Kidney epithelial cell (primary cell): ENCODE measurements at places on chromosomes 16 and 17. TPM values are rescaled to one million over a fixed set of nuclear protein-coding genes. Genes with fewer than 3 reads are reported as not detected.

- peak; percentile 53 for DNase-seq
These were observed 82.6 kb upstream of the CNTNAP4 start for GRCh38 chr16:76194616-76195015.

The TEKT1 gene
- total RNA-seq: not detected in 2 replicates

DNA sequence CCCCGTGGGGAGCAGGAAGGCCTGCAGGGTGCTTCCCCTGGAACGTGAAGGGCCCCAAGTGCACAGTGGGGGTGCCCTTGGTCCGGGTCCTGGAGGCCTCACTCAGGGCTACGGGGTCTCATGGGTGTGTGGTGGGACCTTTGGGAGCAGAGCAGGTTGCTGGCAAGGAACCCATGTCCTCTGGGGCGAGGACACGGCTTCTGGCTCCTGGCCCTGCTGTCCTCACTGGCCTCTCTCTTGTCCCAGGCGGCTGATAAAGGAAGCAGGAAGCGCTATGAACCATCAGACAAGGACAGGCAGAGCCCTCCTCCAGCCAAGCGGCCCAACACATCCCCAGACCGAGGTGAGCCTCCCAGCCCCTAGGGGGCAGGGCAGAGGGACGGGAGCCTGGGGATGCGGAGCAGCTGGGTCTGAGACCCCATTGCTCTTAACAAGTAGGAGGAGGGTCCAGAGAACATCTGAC, 9.8 kb upstream of the IL17C start:
- no peak for DNase-seq

The CD300LB gene
- 0.07 TPM in 1 of 2 replicates, not detected in the other for total RNA-seq

GRCh38 chr17:6524520-6524919, 31.8 kb downstream of the PITPNM3 start:
- DNase-seq: peak; percentile 81

GRCh38 chr17:45784293-45784740, at the start of gene CRHR1:
Gene CRHR1 (plus strand): TSS chr17:45784320. CDS start chr17:45784545, 225 bp downstream.
- DNase-seq: no peak
